ENCODE measurements at places on chromosomes 5 and 9.

DNA sequence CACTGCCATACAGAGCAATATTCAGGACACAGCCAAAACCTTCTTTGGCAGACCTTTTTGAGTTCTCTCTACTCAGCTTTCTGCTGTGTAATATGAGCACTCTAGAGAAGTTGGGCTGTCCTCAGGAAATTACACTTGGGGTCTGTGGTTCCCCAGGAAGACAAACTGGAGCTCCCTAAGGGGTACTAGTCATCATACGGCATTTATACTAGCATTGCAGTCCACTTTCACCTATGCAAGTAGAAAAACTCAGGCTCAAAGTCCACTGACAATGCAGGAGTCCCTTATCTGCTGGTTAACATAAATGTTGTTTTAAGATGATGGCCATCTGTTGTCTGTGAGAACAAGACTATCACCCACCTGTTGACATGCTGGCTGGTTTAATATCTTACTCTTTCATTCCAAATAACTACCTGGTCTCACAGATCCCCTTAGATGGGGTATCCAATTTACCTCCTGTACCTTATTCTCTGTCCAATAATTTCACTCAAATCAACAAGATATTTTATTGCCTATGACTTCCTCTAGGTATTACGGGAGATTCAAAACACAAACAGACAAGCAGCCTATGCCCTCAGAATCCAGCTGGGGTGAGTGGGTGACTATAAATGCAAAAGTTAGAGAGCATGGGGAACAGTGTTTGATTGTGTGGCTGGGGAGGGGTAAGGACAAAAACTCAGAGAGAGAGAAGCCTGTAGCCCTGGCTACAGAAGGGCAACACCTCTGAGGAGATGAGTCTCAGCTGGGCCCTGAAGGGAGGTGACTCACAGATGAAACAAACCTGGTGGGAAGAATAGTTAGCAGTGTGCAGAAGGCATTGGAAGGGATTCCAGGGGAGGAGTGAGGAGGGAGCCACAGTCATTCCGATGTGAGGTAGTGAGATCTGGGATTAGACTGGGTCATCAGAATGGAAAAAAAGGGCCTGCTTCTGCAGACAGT is 10.2 kb downstream of the DOCK8 start:
- H3K27me3 ChIP-seq, result no peaks in the 10 kb centered on the region
- no peak for DNase-seq
- no peak overlapping the region for H3K4me3 ChIP-seq

- peak; percentile 42 for DNase-seq
- H3K4me1 ChIP-seq, result peaks cover 25% of the 10 kb centered on the region
- H3K27me3 ChIP-seq, result no peaks in the 10 kb centered on the region
- no peaks in the 10 kb centered on the region for H3K36me3 ChIP-seq
These were observed 47.8 kb upstream of the PSD2 start for GRCh38 chr5:139747583-139748504.

GRCh38 chr9:72139226-72139625 is 10.0 kb upstream of the GDA start:
- no peak for DNase-seq
- no peaks in the 10 kb centered on the region for H3K4me1 ChIP-seq
- no peaks in the 10 kb centered on the region for H3K36me3 ChIP-seq

GRCh38 chr9:114413861-114414301 is 26.1 kb upstream of the AKNA start:
- H3K36me3 ChIP-seq, result no peaks in the 10 kb centered on the region
- no peaks in the 10 kb centered on the region for H3K27me3 ChIP-seq
- no peak for DNase-seq
- no peak overlapping the region for H3K4me3 ChIP-seq
- H3K4me1 ChIP-seq, result peaks cover 29% of the 10 kb centered on the region
- H3K27ac ChIP-seq, result no peak overlapping the region

Data from testis (tissue), 5 donors.